ENCODE measurements at places on chromosomes 5 and 9. TPM values are rescaled to one million over a fixed set of nuclear protein-coding genes. Genes with fewer than 3 reads are reported as not detected.

GRCh38 chr5:32465076-32465475 is 20.5 kb upstream of the ZFR start:
- no peak for DNase-seq

DNA sequence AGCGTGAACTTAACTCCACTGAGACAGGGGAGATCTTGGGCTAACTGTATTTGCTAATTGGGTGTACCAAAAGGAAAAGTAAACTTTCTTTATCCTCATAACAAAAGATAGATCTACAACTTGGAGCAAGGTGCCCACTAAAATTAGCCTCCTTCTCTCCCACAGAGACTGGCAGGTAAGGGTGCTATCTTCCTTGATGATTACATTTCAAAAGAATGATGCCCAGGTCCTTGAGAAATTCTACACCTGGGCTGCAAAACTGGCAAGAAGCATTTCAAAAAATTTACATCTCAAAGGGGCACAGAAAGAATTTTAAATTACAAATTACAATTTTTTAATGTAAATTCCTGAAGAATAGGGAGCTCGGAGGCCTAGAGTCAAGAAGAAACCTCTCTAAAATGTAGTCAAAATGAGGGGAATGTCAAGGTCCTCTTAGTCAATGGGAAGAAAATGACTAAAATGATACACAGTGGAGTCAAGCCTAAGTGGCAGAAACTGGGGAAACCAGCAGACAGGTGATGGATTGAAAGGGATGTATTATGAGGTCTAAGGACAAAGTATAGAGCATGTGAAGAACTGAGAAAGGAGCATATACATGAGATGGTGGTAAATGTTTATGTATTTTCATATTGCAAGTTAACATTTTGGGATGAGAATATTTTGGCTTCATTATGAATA is 348.3 kb upstream of the TUSC1 start:
- no peak for DNase-seq

DNA sequence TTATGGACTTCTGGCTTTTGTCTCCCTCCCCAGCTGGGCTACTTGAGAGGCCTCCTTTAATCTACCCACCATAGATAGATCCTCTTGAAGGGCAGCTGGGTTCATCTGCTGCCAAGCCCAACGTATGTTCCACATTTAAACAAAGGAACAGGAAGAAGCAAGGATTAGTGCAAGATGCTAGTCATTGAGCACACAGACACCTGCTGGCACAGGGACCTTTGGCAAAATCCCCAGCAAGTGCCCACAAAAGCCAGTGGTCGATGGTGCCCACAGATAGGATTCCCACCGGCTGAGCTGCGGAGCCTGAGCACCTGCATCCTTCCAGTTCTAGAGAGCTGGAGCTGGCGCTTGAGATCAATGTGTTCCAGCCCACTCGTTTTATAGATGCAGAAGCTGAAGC is 57.7 kb upstream of the SHB start:
- no peak for DNase-seq

GRCh38 chr9:107224252-107224651 is 58.8 kb upstream of the RAD23B start:
- no peak for DNase-seq

GRCh38 chr5:165029099-165029870 is 1523.9 kb downstream of the MAT2B start:
- DNase-seq: no peak

GRCh38 chr9:123925161-123925560 is 4.8 kb downstream of the DENND1A start:
- DNase-seq: no peak

- no peak for DNase-seq
Measured at GRCh38 chr9:109418827-109419226, 79.3 kb downstream of the PTPN3 start.

DNA sequence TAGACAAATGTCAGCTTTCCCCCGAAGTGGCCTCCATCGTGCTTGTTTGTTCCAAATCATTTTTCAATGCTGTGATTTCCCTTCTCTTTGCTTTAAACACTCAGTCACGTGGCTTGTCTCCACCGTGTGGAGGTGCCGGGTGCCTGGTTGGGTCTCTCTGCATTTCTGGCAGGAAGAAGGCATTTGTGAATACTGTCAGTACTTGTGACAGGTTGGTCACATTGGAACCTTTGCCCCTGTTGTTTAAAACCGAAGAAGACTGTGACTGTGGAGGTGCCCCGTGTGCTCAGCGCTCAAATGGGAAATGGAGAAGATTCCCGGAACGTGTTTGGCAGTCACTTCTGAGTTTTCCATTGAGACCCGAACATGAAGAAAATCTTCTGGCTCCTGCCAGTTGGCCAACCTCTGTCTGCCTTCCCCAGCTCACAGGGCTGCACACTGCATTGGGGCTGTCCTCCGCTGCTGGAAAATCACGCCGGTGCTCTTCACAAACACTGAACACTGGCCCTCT is 74.6 kb downstream of the LMNB1 start:
- no peak for DNase-seq

- DNase-seq: no peak
Measured at GRCh38 chr5:176711883-176712282, 64.6 kb downstream of the TSPAN17 start.

GRCh38 chr5:15286650-15287049 is 213.3 kb upstream of the FBXL7 start:
- no peak for DNase-seq

- no peak for DNase-seq
Measured at GRCh38 chr5:128193665-128194390, 110.3 kb downstream of the SLC12A2 start.

- no peak for DNase-seq
Measured at GRCh38 chr9:114084282-114085073, 6.4 kb upstream of the AMBP start.

GRCh38 chr5:78518365-78519197 is 130.0 kb downstream of the LHFPL2 start:
- no peak for DNase-seq

DNA sequence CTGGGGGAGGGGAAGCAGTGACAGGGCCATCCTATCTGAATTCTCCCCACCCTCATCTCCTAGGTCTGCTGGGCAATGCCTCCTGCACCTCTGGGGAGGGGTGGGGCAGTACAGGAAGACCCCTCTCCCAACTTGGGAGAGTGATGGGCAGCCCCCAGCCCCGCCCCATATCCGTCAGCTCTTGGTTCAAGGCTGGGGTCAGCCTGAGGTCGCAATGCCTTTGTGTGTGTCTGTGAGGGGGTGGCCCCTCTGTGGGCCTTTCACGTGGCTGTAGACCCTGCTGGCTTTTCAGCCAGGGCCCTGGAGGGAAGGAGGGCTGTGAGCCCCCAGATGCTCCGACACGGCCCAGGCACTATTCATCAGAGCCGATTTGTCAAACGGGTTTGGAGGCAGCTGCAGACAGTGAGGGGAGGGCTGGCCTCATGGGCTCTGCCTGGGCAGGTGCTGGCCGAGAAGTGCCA is 49.5 kb upstream of the RNU6ATAC start:
- no peak for DNase-seq

DNA sequence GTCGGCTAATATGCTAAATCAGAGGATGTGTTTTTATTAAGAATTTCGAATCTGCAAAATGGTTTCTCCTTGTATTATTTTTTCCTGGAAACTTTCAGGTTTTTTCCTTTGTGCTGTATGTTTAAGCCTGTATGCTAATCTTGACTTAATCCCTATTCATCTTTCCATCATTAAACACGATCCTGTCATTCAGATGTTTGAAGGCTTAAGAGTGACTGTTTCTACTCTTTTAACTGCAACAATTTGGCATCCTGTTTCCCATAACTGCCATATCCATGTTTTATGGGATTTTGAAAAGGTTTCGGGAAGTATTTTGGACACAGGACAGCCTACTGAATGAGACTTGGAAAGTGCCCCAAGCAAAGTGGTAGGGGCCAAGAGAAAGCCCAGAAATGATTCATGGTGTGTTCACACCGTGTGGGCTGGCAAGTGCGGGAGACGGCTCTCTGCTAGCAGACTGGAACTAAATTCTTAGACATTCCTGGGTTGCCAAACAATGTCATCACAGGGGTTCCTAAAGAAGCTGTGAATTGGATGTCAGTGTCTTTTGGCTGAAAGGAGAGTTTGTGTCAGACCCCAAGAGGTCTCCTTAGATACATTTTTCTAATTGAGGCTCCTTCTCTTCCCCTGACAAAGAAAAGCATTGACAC is 125.4 kb upstream of the ADAMTS16 start:
- no peak for DNase-seq

DNA sequence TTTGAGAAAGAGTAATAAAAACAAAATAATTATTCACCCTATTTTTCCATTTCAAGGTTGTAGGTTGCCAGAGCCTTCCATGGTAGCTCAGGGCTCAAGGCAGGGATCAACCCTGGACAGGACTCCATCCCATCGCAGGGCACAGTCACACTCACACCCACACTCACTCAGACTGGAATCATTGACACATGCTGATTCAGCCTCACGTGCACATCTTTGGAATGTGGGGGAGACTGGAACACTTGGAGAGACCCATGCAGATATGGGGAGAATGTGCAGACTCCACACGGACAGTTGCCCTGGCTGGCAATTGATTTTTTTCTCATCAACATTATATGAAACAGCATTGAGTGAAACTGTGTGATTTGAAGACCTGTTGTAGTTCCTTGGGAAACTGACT is 234.1 kb downstream of the ADGRV1 start:
- DNase-seq: no peak

DNA sequence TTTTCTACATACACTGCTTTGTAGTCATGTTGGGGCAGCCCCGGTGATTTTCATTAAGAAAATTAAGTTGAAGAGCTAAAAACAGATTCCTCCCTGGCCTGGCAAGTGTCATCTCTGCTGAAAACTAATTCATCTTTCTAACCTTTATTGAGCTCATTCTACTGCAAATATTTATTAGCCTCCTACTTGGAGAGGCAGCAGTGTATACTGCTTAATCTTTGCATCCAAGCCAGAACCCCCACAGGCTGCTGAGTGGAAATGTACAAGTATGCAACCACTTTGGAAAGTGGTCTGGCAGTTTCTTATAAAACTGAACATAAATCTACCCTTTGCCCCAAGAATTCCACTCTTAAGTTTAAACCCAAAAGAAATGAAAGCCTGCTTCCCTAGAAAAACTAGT is 223.4 kb downstream of the DRD1 start:
- DNase-seq: no peak

DNA sequence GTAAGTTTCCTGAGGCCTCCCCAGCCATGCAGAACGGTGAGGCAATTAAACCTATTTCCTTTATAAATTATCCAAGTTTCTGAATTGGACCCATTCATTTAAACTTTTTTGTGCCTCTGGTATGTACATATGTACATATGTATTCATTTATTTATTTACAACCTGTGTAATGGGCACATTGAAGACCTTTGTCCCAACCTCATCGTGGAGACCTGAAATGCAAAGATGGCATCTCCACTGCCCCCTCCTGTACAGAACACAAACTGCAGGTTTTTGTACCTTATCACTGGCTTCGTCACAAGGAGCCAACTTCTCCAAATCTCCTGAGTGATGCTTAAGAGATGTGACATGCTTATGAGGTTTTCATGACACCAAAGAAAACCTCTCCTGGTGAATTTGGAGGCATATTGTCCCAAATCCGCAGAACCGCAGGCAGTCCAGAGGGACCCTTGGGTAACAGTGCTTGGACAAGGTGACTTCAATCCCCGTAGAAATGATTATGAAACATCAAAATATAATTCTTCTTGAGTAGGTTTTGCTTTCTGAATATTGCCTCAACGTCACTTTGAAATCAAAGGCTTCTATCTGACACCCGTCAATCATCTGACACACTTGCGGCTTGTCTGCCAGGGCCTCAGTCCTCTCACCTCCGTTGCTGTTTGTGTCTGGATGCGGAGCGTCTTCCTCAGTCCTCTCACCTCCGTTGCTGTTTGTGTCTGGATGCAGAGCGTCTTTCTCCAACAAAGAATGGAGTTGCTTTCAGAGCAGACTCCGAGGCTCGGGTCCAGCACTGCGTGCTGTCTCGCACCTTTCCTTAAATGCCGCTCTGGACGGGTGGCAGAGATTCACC is 135.0 kb upstream of the IRX4 start:
- no peak for DNase-seq

- DNase-seq: no peak
Measured at GRCh38 chr9:8071445-8071798, 271.8 kb upstream of the DMAC1 start.

- no peak for DNase-seq
Measured at GRCh38 chr5:56475689-56476486, 242.8 kb upstream of the ANKRD55 start.

DNA sequence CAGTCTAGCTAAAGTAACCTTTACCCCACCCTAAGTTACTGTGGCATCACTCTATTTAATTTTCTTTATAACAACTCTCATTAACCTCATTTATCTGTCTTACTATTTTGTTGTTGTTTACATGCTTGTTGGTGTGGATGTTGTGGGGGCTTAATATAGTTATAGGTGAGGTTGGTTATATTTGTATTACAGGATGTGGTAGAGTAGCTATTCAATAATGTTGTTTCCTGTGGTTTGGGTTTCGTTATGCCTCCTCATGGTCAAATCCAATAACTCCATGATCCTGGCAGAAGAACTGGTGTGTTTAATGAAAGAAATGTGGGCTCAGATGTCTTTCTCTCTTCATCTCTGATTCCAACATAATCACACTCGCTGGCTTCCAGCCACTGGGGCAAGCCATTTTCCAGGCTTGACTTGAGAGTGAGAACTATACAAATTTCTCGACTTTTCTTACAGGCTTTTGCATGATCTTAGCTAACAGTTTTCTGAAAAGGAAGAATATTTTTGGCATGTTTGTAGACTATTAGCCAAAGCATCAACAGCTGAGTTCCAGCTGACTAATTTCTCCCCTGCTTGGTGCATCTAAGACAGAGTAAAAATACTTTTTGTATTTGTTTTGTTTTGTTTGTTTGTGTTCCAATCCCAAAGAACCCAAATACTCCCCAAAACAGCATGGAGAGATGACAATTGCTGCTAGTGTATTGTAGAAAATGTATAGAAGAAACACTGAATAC is 303.7 kb upstream of the PAPPA start:
- no peak for DNase-seq

GRCh38 chr9:133477992-133478850 is 678 bp downstream of the SLC2A6 start:
- DNase-seq: no peak

DNA sequence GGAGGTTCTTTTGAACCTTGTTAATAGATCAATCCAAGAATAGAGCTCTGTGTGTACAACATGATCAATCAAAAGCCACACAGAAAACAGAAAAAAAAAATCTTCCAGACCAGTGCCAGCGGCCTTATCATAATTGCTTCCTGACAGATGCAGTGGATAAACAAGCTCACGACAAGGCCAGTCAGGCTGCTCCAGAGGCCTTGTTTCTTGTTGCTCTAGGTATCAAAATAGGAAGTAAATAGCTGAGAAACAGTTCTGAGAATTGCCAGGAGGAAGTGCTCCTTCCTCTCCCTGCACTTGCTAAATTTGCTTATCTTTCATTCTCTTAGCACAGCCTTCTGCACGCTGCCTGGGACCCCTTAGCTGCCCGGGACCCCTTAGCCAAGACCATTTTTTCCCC is 199.0 kb upstream of the TARS1 start:
- DNase-seq: no peak

- no peak for DNase-seq
Measured at GRCh38 chr5:56480078-56480704, 247.1 kb upstream of the ANKRD55 start.

The ENTREP1 gene
- 3.0 TPM for total RNA-seq

The PTGS1 gene
- 26.7 TPM for total RNA-seq

The GTF2H2 gene
- total RNA-seq: 13.0 TPM

The MEGF10 gene
- 0.88 TPM for total RNA-seq

The FCN1 gene
- 4.6 TPM for total RNA-seq

The TPM2 gene
- total RNA-seq: 29.8 TPM

The CLIC3 gene
- total RNA-seq: 3.6 TPM

The PIP5K1B gene
- total RNA-seq: 74.2 TPM

The PCDHGA5 gene
- 0.52 TPM for total RNA-seq

The TTC23L gene
- 0.35 TPM for total RNA-seq
